ENCODE measurements at places on chromosomes 12 and 14.
A peak's percentile ranks its signal among the peaks of the same experiment; 100 is the strongest.

GRCh38 chr12:109393437-109394345, 46.0 kb downstream of the MYO1H start:
- DNase-seq: peak; percentile 60

DNA sequence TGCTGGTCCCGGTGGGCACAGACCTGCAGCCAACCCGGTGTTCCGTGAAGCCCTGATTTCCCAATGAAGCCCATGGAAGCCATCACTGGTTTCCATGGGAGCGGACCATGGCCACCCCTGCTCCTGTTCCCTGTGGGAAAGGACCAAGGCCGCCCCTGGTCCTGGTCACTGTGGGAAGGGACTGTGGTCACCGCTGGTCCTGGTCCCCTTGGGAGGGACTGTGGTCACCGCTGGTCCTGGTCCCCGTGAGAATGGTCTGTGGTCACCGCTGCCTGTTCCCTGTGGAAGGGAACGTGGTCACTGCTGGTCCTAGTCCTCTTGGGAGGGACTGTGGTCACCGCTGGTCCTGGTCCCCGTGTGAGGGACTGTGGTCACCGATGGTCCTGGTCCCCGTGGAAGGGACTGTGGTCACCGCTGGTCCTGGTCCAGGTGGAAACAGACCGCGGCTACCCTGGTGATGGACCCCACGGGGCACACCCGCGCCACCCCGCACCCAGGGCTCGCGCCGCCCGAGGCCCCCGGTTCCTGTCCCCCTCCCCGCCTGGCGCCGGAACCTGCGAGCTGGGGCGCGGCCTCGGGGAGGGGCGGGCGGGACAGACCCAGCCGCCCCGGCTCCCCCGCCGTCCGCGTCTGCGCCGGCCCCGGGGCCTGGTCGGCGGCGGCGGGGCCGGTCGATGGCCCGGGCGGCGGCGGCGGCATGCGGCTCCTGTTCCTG, at the start of gene GLT1D1:
Gene GLT1D1, plus strand, starts transcription at position 594 of the 715 bp plus-strand sequence. Its CDS starts 104 bp downstream, at position 698.
- DNase-seq: no peak

GRCh38 chr14:61638595-61639387, 56.5 kb upstream of the HIF1A start:
- DNase-seq: no peak

DNA sequence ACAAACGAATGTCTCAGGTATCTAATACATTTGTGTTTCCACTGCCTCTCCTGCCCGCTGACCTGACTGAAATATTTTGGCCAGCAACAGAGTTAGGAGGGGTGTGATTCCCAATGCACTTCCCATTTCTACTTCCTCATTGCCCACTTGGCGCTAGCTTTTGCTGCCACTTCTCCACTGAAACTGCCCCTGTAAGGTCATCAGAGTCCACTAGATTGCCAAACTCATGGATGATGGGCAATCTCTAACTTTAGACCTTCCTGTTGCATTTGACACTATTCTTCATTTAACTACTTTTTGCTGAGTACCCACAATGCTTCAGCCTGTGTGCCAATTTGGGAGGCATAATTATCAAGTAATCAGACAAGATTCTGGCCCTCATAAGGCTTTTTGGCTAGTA, 40.8 kb downstream of the GPR65 start:
- no peak for DNase-seq

GRCh38 chr12:16610001-16610585, 4.1 kb upstream of the LMO3 start:
- DNase-seq: peak; percentile 70

- no peak for DNase-seq
These were observed 37.4 kb upstream of the TMEM179 start for GRCh38 chr14:104641753-104642539.

GRCh38 chr14:99035712-99036610, 236.0 kb downstream of the BCL11B start:
- DNase-seq: no peak

- DNase-seq: no peak
These were observed 55.6 kb downstream of the FNTB start for GRCh38 chr14:65042296-65042695.

DNA sequence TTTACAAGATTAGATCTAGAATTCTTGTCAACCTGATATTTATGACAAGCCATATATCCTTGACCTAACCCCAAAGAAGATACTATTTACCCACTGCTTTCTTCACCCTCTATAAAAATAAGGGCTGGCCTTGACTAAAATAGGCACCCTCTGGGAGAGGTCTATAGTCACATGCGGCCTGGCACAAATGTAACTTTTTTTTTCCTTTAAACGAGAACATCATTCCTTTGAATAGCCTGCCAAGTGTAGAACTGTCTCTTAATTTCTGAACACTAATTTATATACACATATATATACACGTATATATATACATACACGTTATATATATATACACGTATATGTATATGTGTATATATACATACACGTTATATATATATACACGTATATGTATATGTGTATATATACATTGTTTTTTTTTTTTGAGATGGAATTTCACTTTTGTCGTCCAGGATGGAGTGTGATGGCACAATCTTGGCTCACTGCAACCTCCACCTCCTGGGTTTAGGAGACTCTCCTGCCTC, 18.6 kb downstream of the PPTC7 start:
- DNase-seq: no peak

DNA sequence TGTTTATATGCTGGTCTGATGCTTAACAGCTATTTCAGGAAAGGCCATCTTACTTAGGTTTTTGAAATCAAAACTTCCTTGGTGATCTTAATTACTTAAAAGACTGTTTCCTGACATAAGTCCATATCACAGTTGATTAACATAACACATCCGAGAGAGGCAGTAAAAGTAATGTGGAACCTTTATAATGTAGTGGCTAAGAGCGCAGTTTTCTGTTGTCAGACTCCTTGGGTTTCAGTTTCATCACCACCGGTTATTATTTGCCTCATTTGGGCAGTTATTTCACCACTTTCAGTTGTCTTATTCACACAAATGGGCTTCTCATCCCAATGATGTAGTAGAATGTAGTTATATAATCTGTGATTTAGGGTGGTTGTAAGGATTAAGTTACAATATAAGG, 30.9 kb downstream of the TBC1D15 start:
- no peak for DNase-seq

- DNase-seq: no peak
These were observed 15.5 kb upstream of the TMEM233 start for GRCh38 chr12:119578112-119578511.

DNA sequence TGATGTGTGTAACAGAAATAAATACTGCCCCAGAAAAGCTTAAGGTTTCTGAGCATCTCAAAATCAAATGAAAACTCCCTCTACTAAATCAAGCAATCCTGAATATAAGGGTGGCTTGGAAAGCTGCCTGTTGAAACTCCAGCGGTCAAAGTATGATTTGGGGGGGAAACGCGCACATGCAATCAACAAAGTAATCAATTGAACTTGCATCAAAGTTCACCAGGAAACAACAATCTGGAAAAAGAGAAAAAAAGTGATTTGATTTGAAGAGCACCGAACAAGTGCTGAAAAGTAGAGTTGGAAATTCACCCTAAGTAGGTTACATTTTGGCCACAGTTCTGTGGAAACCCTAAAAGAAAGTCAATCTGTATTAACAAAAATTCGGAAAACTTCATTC, 700 bp downstream of the CNIH1 start:
- no peak for DNase-seq

GRCh38 chr14:64232095-64232838, 61.9 kb downstream of the ESR2 start:
- DNase-seq: no peak

- DNase-seq: no peak
These were observed 125.5 kb downstream of the GPR135 start for GRCh38 chr14:59339524-59340330.

GRCh38 chr12:5758347-5758746, 186.7 kb downstream of the ANO2 start:
- no peak for DNase-seq

DNA sequence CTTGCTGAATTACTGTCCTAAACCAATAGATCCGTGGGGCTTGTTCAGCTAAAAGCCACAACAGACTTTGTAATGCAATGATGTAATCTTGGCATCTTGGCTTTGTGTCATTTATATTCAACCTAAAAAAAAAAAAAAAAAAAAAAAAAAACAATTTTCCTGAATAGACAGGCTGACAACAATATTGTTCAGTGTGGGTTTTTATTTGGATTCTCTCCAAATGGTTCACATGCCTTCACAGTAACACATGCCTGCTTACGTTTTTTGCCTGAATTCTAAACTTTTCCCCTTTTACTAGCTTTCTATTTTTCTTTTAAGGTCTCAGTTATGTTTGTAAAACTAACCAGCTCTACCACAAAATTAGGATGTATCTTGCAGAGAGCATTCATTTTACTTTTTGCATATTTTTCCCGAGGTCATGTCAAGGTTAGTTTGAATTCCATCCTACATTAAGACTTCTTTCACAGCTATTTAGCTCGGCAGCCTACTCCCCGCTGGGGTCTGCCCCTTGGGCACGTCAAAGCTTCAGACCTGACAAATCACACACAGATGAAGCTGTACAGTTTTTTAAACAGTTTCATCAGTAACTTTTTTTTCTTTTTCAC, 213.7 kb upstream of the NPAS3 start:
- no peak for DNase-seq

GRCh38 chr12:67223225-67223624, 45.9 kb upstream of the CAND1 start:
- DNase-seq: no peak

- DNase-seq: no peak
These were observed 21.5 kb downstream of the DYRK2 start for GRCh38 chr12:67669934-67670631.

All from NCI-H345 (cell line).